ENCODE measurements at places on chromosomes 5 and 9.

DNA sequence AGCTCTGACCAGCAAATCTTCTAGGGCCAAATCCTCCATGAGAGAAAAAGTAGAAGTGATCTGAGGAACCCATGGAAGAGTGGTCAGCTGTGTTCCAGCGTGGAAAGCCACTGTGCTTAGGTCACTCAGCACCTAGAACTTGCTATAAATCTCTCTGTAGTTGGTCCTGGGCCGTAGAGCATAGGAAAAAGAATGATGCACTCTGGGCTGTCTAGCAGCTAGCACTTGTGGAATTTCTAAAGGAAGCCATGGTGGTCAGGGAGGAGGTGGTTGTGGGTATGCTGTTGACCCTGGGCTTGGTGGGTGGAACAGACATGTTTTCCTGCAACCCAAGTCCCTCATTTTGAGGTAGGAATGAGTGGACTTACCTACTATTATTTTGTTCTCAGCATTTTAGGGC lies 48.1 kb downstream of the GGTA1 start:
- DNase-seq: no peak

DNA sequence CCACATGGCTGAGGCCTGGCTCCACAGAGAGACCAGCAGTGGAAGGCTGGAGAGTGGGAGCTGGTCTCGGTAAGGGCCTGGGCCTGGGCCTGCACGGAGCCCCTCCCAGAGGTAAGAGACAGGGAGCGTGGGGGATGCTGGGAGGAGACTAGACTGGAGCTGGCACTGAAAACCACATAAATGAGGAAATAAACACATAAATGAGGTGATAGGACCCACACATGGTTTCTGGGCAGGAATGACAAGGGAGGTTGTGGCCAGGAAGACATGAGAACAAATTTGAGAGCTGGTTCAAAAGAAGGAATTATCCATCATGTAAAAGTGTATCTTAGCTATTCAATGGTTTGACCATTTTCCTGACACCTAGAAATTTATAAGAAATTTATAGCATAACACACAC lies 451.7 kb upstream of the DAP start:
- no peak for DNase-seq

GRCh38 chr5:140840978-140841962 lies at the start of gene PCDHA8:
Gene PCDHA8, plus strand, starts transcription at chr5:140841187. Its CDS starts 135 bp downstream, at chr5:140841322.
- DNase-seq: no peak

- DNase-seq: no peak
These were observed 50.3 kb downstream of the CPLANE1 start for GRCh38 chr5:37198842-37199241.

GRCh38 chr5:14107536-14107935 lies 35.6 kb upstream of the TRIO start:
- DNase-seq: no peak

Data from fibroblast of skin of left quadriceps (primary cell).